ENCODE measurements at places on chromosomes 7 and 10. TPM values are rescaled to one million over a fixed set of nuclear protein-coding genes. Genes with fewer than 3 reads are reported as not detected.
A peak's percentile ranks its signal among the peaks of the same experiment; 100 is the strongest.

- no peak for DNase-seq
- no peaks in the 10 kb centered on the region for H3K27me3 ChIP-seq
- H3K36me3 ChIP-seq, result peaks cover 72% of the 10 kb centered on the region
- no peak overlapping the region for H3K27ac ChIP-seq
- H3K4me3 ChIP-seq, result no peak overlapping the region
- no peaks in the 10 kb centered on the region for H3K4me1 ChIP-seq
Measured at GRCh38 chr10:49463605-49464004, 67.7 kb upstream of the DRGX start.

Gene TM9SF3
- total RNA-seq, result 70.2 TPM

Gene TMEM229A
- not detected for total RNA-seq

GRCh38 chr7:33986951-33987947 lies 81.9 kb downstream of the BMPER start:
- peaks cover 2% of the 10 kb centered on the region for H3K27me3 ChIP-seq
- H3K36me3 ChIP-seq, result no peaks in the 10 kb centered on the region
- DNase-seq, result no peak
- no peak overlapping the region for H3K27ac ChIP-seq
- no peaks in the 10 kb centered on the region for H3K4me1 ChIP-seq
- H3K4me3 ChIP-seq, result no peak overlapping the region

DNA sequence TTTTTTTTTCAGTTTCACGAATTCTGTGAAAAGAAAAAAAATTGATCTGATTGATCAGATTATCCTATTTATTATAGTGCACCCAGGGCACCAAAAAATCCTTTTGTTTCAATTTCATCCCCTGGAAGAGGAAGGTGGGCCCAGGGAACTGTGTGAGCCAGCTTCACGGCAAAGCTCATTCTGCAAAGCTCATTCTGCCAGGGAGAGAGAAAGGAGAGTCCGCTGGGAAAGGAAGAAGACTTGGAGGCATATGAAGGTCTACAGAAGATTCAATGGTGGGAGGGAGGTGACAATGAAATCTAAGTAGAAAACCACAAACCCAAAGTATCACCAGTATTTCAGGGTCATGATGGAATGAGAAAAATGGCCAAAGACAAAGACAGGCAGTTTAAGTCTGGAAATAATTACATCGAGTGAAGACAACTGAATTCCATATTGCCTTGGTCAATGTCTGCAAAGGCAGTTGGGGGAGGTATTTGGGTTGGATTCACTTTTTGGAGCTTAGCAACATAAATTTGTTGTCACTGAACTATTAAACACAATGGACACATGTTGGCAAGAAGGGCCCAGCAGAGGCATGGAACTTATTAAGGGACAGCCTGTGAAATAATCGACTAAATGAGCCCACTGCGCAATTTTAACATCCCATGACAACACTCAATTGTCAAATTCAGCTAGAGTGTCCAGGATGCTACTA lies 587.8 kb upstream of the MKI67 start:
- H3K27me3 ChIP-seq, result peaks cover 7% of the 10 kb centered on the region
- H3K4me1 ChIP-seq, result no peaks in the 10 kb centered on the region
- H3K27ac ChIP-seq, result no peak overlapping the region
- DNase-seq, result no peak
- H3K4me3 ChIP-seq, result no peak overlapping the region

DNA sequence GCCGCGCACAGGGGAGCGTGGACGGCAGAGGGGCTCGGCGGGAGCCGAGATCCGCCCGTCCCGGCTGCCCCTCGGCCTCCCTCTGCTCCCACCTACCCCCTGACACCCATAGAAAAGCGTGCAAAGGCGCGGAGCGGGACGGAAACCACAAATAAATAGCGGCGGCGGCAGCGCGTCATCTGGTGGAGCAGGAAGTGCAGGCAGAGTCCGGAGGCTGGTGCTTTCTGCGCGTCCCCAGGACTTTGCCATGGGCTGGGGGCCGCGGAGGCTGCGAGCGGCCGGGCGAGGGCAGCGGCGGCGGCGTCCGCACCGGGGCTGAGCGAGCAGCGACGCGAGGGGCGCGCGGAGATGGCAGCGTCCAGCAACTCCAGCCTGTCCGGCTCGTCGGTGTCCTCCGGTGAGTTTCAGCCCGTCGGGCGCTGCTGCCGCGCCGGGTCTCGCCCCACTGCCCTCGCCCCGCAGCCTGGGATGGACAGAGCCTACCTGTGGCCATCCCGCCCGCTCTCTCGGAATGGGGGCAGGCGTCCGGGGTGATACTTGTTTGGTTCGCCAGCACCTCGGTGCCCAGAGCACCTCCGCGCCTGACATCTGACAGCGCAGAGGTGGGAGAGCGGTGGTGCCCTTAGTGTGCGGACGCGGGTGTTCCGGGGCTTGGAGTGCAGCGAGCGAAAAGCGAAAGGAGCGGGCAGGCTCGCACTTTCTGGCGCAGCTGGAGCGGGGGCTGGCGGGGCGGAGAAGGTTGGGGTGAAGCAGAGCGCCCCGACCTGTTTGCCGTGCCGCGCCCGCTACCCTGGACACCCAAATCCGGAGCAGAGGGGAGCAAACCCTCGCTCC lies at the start of gene CHN2:
TSS of gene CHN2 (plus strand) at position 182 of the 834 bp plus-strand sequence.
- H3K27me3 ChIP-seq, result peaks cover 49% of the 10 kb centered on the region
- H3K4me3 ChIP-seq, result peak within 1 kb of the TSS; percentile 80
- DNase-seq, result peak; percentile 68

Gene ACBD7
- 2.4 TPM for total RNA-seq

DNA sequence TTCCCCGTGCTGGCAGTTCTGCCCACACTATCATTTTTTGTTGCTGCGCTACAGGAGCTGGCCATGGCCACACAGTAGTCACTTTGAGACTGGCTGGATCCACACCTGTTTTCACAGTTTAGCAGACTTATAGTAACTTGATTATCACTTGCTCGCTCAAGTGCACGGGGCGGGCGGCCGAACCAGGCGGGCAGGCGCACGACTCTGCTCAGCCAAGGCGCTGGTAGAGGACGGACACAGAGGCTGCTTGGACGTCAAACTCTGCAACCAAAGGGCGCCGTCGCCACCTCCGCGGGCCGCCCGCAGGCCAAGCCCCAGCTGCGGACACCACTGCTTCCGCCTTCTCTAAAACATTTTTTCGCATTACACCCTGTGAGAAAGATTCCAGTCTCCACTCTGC lies 38.4 kb upstream of the PHYHIPL start:
- H3K27me3 ChIP-seq, result no peaks in the 10 kb centered on the region
- H3K4me3 ChIP-seq, result no peak overlapping the region
- no peaks in the 10 kb centered on the region for H3K36me3 ChIP-seq
- DNase-seq, result no peak

Gene ANXA7
- total RNA-seq, result 94.6 TPM

GRCh38 chr7:133561396-133561795 lies 308.5 kb downstream of the EXOC4 start:
- peaks cover 21% of the 10 kb centered on the region for H3K36me3 ChIP-seq
- no peaks in the 10 kb centered on the region for H3K27me3 ChIP-seq
- H3K27ac ChIP-seq, result no peak overlapping the region
- H3K4me3 ChIP-seq, result no peak overlapping the region

- no peak overlapping the region for H3K4me3 ChIP-seq
- no peaks in the 10 kb centered on the region for H3K36me3 ChIP-seq
- no peaks in the 10 kb centered on the region for H3K4me1 ChIP-seq
- DNase-seq, result peak; percentile 47
- peaks cover 5% of the 10 kb centered on the region for H3K27me3 ChIP-seq
- no peak overlapping the region for H3K27ac ChIP-seq
Measured at GRCh38 chr10:30384701-30385201, 35.7 kb upstream of the MTPAP start.

Gene ZCCHC24
- total RNA-seq, result 0.53 TPM

Gene SRRM3
- total RNA-seq, result not detected

DNA sequence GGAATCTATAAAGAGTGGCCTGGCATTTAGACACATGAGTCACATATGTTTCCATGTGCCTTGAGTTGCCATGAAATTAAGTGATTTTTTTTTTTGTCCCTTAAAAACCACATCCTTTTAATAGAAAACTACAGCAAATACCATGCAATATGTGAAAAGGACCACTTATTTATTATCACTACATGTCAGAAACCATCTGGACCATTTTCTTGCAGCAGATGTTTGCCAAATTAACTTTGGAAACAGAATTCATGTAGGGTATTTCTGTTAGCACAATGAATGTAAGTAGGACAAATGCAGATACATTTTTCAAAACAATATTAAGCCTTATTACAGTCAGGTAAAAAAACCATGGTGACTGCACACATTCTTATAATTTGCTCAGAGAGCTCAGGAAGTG lies 230.6 kb downstream of the REEP3 start:
- H3K27ac ChIP-seq, result no peak overlapping the region
- H3K4me1 ChIP-seq, result no peaks in the 10 kb centered on the region
- DNase-seq, result no peak
- peaks cover 4% of the 10 kb centered on the region for H3K27me3 ChIP-seq
- no peak overlapping the region for H3K4me3 ChIP-seq

Gene HKDC1
- 0.80 TPM for total RNA-seq

Gene NEBL
- 0.04 TPM for total RNA-seq

DNA sequence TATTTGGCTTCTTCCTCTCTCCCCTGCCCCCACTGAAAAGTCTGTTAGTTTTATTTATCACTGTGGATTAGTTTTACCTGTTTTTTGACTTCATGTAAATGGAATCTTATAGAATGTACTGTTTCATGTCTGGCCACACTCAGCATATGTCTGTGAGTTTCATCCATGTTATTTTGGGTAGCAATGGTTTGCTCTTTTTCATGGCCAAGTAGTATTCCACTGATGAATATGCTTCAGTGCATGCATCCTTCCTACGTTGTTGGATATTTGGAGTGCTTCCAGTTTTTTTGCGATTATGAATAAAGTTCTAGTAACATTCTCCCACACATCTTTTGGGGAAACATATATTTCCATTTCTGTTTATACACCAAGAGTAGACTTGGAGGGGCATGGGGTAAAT lies 19.1 kb downstream of the TCF7L2 start:
- no peaks in the 10 kb centered on the region for H3K36me3 ChIP-seq
- DNase-seq, result no peak
- no peak overlapping the region for H3K4me3 ChIP-seq
- H3K27ac ChIP-seq, result no peak overlapping the region

Gene MMRN2
- not detected for total RNA-seq

DNA sequence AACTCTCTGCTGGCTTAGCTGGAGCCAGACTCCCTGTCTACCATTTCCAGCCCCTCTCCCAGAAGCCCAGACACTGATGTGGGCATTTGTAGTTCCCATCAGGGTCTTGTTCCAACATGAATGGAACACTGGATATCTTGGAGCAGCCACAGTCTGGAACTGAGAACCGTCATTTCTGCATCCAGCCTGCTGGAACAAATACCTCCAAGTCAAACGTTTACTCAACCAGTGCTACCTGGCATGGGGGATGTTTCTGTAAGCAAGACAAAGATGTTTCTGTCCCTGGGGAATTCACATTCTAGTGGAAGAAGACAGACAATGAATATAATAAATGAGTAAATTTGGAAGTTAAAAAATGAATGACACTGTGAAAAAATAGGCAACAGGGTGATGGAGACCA lies 70.8 kb upstream of the ZNF438 start:
- no peak overlapping the region for H3K4me3 ChIP-seq
- H3K4me1 ChIP-seq, result peaks cover 41% of the 10 kb centered on the region
- no peaks in the 10 kb centered on the region for H3K36me3 ChIP-seq
- DNase-seq, result no peak
- H3K27me3 ChIP-seq, result no peaks in the 10 kb centered on the region

- H3K27me3 ChIP-seq, result no peaks in the 10 kb centered on the region
- no peak overlapping the region for H3K4me3 ChIP-seq
- H3K27ac ChIP-seq, result no peak overlapping the region
- H3K4me1 ChIP-seq, result no peaks in the 10 kb centered on the region
Measured at GRCh38 chr10:44988957-44989585, 10.5 kb upstream of the DEPP1 start.

DNA sequence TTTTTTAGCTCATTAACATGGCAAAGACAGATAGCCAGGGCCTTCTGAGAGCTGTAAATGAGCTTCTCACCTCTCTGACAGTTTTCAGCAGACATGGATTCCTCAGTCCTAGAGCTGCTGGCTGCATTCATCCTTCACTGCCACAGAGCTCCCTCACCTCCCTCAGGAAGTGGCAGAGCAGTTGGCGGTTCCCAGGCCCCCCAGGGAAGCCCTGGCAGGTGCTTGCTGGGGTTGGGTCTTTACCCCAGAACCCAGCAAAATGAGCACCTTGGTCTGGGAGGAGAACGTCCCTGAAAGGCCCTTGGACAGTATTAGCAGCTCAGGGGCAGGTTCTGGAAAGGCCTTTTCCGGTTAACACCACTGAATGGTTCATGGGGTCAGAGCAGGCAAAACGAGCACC lies 288.0 kb downstream of the PTPRN2 start:
- no peak overlapping the region for H3K4me3 ChIP-seq
- no peak for DNase-seq
- H3K27me3 ChIP-seq, result peaks cover 10% of the 10 kb centered on the region
- H3K27ac ChIP-seq, result no peak overlapping the region
- peaks cover 2% of the 10 kb centered on the region for H3K36me3 ChIP-seq

Gene TUBB8
- not detected for total RNA-seq

DNA sequence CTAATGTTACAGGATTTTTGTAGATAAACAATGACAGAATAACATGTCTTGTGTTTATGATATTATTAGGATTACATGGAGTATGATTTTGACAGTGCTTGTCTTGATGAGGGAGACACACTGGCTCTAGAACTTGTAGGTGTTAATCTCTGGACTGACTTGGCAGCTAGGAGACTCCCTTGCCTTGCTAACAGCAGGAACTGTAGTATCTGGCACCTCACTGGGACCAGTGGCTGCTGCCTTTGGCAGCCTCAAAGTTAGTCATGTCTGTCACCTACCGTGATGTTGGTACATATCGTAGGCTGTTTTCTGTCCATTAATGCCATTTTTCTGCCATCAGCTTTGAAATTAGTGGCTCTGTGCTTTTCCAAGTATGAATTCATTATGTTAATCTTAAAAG lies 261.5 kb downstream of the CDK14 start:
- no peak for DNase-seq
- H3K27me3 ChIP-seq, result no peaks in the 10 kb centered on the region
- no peaks in the 10 kb centered on the region for H3K4me1 ChIP-seq
- no peak overlapping the region for H3K4me3 ChIP-seq

- no peak overlapping the region for H3K4me3 ChIP-seq
- no peak for DNase-seq
- no peaks in the 10 kb centered on the region for H3K36me3 ChIP-seq
- H3K4me1 ChIP-seq, result no peaks in the 10 kb centered on the region
- no peak overlapping the region for H3K27ac ChIP-seq
Measured at GRCh38 chr10:1788401-1788800, 51.1 kb upstream of the ADARB2 start.

Gene PURB
- 18.8 TPM for total RNA-seq

DNA sequence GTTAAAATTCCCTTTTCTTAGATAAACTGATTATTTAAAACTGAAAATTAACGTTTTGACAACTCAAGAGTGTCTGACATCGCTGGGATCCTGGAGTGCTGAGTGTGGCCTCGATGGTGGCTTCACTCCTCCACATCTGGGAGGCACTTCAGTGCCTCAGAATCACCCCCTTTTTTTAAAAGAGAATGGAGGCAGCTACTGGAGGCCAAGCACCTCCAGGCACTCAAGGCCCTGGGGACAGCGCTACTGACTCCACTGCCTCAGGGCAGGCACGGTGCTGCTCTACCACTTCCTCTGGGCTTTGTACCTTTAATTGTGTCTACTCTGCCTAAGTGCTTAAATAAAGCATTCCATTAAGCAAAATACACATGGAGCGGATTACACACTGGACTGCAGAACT lies 27.2 kb upstream of the NCAPG2 start:
- no peak for DNase-seq
- H3K27me3 ChIP-seq, result no peaks in the 10 kb centered on the region
- H3K4me3 ChIP-seq, result no peak overlapping the region
- H3K27ac ChIP-seq, result peak overlapping the region; percentile 37

- no peak overlapping the region for H3K27ac ChIP-seq
- peaks cover 3% of the 10 kb centered on the region for H3K4me1 ChIP-seq
- H3K27me3 ChIP-seq, result peaks cover 2% of the 10 kb centered on the region
- no peak for DNase-seq
- no peak overlapping the region for H3K4me3 ChIP-seq
Measured at GRCh38 chr10:33045421-33045820, 87.4 kb upstream of the ITGB1 start.

All from activated CD4-positive, alpha-beta T cell treated with anti-CD3 and anti-CD28 coated beads for 36 hours (primary cell).